ENCODE measurements at places on chromosomes 4 and X. TPM values are rescaled to one million over a fixed set of nuclear protein-coding genes. Genes with fewer than 3 reads are reported as not detected.

Gene MAGEC3
- 2.5 TPM for polyA plus RNA-seq

Gene CPXCR1
- polyA plus RNA-seq: not detected

Gene SAGE1
- polyA plus RNA-seq: not detected

Gene CC2D2A
- polyA plus RNA-seq: 38.2 TPM

Gene MAPK10
- polyA plus RNA-seq: 113 TPM

Gene PAGE1
- not detected for polyA plus RNA-seq

Gene GUCY1A1
- 23.3 TPM for polyA plus RNA-seq

Gene RBMXL3
- not detected for polyA plus RNA-seq

Gene SPANXA1
- not detected for polyA plus RNA-seq

Gene SOD3
- polyA plus RNA-seq: 2.6 TPM

Gene S100P
- 1.3 TPM for polyA plus RNA-seq

DNA sequence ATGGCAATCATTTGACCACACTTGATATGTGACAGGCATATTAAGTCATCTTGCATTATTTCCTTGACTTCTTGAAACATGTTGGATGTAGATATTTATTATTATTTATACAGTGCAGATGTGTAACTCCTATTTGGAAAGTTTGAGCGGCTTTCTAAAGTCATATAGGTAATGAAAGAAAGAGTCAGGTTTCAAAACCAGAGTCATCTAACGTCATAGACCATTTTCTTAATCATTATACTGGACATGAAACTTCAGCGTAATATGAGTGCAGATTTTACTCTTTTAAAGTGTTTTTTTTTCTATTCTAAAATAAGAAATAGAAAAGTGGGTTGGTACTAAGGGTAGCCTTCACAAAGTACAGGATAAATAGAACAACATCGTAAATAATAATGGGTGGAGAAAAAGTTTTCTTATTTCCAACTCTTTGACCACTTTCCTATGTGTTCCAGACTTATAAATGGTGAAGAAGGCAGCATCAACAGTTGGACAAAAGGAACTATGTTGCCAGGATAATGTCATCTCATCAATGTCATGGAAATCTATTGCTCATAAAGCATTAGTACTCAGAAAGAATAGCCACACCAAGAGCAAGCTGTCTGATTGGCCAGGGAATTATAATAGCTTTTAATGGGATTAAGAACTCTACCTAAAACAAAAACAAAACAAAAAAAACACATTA lies 108.0 kb upstream of the PCDH18 start:
- no peaks in the 10 kb centered on the region for H3K27me3 ChIP-seq
- no peak overlapping the region for H3K27ac ChIP-seq
- H3K4me3 ChIP-seq: no peak overlapping the region
- no peaks in the 10 kb centered on the region for H3K4me1 ChIP-seq

- H3K27ac ChIP-seq: no peak overlapping the region
- H3K27me3 ChIP-seq: no peaks in the 10 kb centered on the region
- DNase-seq: no peak
- no peaks in the 10 kb centered on the region for H3K4me1 ChIP-seq
Observed at GRCh38 chr4:127463883-127464282, 168.9 kb upstream of the INTU start.

GRCh38 chr4:159175989-159176375 lies 73.1 kb downstream of the RAPGEF2 start:
- DNase-seq: no peak
- no peaks in the 10 kb centered on the region for H3K27me3 ChIP-seq
- H3K36me3 ChIP-seq: no peaks in the 10 kb centered on the region
- H3K27ac ChIP-seq: no peak overlapping the region
- no peak overlapping the region for H3K4me3 ChIP-seq

- no peaks in the 10 kb centered on the region for H3K27me3 ChIP-seq
- H3K4me3 ChIP-seq: no peak overlapping the region
- no peaks in the 10 kb centered on the region for H3K36me3 ChIP-seq
- H3K27ac ChIP-seq: no peak overlapping the region
- DNase-seq: no peak
Observed at GRCh38 chr4:37393889-37394288, 149.3 kb downstream of the NWD2 start.

GRCh38 chr4:66376396-66376795 lies 706.1 kb upstream of the EPHA5 start:
- DNase-seq: no peak
- no peak overlapping the region for H3K27ac ChIP-seq
- H3K4me3 ChIP-seq: no peak overlapping the region
- H3K36me3 ChIP-seq: no peaks in the 10 kb centered on the region

GRCh38 chr4:76931087-76931486 lies 18.5 kb upstream of the SEPTIN11 start:
- H3K36me3 ChIP-seq: no peaks in the 10 kb centered on the region
- no peaks in the 10 kb centered on the region for H3K4me1 ChIP-seq
- no peaks in the 10 kb centered on the region for H3K27me3 ChIP-seq
- no peak overlapping the region for H3K4me3 ChIP-seq
- DNase-seq: no peak

GRCh38 chr4:186151499-186151898 lies 39.9 kb upstream of the CYP4V2 start:
- H3K27me3 ChIP-seq: no peaks in the 10 kb centered on the region
- H3K4me3 ChIP-seq: no peak overlapping the region
- no peak overlapping the region for H3K27ac ChIP-seq
- peaks cover 22% of the 10 kb centered on the region for H3K36me3 ChIP-seq

- no peaks in the 10 kb centered on the region for H3K36me3 ChIP-seq
- H3K4me3 ChIP-seq: no peak overlapping the region
- H3K27ac ChIP-seq: no peak overlapping the region
- no peaks in the 10 kb centered on the region for H3K27me3 ChIP-seq
Observed at GRCh38 chr4:62627141-62627540, 1427.0 kb downstream of the ADGRL3 start.

DNA sequence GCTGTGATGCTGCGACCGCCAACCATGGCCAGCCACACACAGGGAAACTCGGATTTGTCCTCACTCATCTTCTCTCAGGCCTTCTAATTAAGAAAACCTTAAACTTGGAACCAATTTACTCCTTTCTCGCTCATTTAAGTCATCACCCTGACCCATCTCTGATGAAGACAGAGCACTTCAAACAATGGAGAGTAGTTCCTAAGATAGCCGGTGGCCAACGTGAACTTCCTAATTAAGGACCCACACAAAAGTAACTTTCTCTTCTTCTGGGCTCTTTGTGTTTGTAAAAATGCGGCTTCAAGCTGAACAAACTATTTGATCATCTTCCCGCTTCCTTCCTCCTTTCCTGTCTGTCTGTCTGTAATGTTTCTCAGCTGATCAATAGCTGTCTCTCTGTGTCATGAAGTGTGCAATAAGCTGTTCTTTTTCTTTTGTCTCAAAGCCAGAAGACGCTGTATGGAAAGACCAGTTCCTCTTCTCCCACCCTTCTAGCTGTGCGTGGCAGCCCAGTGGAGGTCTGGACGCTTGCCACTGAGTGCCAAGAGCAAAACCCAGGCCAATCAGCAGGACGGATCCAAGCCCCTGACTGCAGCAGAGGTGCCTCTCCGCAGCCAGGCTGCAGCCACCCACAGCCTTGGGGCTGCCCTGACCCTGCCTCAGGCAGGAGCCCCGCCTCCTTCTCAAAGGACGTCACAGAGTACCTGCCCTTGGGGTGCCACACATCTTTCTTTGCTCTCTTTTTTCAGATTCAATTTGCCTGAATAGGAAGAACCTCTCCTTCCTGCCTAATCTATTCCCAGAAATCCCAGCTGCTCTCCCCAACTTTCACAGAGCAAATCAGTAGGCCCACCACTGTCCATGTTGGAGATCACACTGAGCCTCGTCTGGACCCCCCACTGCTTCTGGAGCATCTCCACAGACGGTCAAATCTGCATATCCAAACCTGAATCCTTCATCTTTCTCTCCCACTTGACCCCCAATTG lies 59.3 kb downstream of the MAML3 start:
- no peaks in the 10 kb centered on the region for H3K36me3 ChIP-seq
- H3K27me3 ChIP-seq: no peaks in the 10 kb centered on the region
- peaks cover 31% of the 10 kb centered on the region for H3K4me1 ChIP-seq
- peak overlapping the region; percentile 60 for H3K27ac ChIP-seq
- H3K4me3 ChIP-seq: no peak overlapping the region

DNA sequence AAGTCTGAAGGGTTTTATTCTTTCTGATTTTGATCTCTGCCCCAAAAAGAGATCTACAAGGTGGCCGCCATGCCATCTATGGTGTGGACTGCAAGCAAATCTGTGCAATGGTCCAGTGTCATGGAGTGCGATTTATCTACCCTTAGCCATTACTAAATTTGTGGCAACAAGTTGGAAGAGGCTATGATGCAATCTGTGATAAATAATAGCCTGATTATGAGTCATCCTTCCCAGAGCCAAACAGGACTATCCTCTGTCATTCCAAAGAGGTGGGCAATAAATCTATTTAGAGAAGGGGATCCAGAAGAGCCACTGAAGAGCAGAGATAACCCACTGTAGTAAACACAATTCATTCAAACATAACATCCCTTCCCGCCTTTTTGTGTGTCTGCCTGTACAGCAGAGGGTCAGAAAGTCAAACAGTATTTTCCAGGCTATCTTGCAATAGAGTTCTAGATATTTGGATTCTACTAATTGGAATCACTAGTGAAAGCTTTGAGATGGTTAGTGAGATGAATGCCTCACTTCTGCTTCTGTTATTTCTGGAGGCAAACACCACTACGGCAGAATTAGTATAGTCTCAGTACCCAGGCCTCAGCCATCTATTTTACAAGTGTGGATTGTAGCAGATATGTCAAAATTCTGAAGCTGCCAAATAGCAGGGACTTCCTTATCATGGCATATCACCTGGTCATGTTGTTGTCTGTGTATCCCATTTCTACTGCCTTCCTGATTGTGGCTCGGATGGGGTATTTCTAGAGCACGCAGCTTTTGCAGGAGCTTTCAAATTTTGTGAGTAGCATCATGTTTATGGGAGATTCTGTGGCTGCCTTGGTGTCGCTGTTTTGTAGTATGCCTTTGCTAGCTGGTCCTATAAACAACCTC lies 192.0 kb downstream of the SMIM20 start:
- no peaks in the 10 kb centered on the region for H3K4me1 ChIP-seq
- H3K4me3 ChIP-seq: no peak overlapping the region
- H3K36me3 ChIP-seq: no peaks in the 10 kb centered on the region
- no peaks in the 10 kb centered on the region for H3K27me3 ChIP-seq
- no peak overlapping the region for H3K27ac ChIP-seq
- no peak for DNase-seq

DNA sequence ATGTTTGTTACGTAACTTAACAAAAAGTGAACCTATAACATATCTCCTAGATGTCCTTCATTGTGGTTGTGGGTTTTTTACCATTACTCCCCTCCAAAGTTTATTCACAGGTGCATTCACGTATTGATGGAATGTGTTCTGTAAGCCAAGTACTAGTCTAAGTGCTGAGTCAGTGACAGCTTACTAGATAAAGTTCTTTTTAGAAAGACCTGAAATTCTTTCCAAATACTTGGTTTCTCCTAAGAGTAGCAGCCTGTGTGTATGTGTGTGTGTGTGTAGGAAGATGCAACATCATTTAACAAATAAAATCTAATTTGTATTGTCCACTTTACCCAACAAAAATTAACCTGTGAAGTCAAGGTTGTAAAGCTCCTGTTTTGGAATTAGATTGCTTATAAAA lies 22.1 kb downstream of the NAP1L5 start:
- no peaks in the 10 kb centered on the region for H3K4me1 ChIP-seq
- H3K27ac ChIP-seq: no peak overlapping the region
- H3K4me3 ChIP-seq: no peak overlapping the region
- H3K27me3 ChIP-seq: no peaks in the 10 kb centered on the region

GRCh38 chr4:80078346-80079092 lies 5.5 kb upstream of the ANTXR2 start:
- DNase-seq: no peak
- no peaks in the 10 kb centered on the region for H3K27me3 ChIP-seq
- peaks cover 3% of the 10 kb centered on the region for H3K4me1 ChIP-seq
- no peak overlapping the region for H3K27ac ChIP-seq

- no peak overlapping the region for H3K27ac ChIP-seq
- no peaks in the 10 kb centered on the region for H3K36me3 ChIP-seq
- H3K4me3 ChIP-seq: no peak overlapping the region
- peaks cover 67% of the 10 kb centered on the region for H3K4me1 ChIP-seq
Observed at GRCh38 chrX:40080894-40081678, 16.7 kb downstream of the BCOR start.

- H3K4me1 ChIP-seq: no peaks in the 10 kb centered on the region
- H3K36me3 ChIP-seq: peaks cover 5% of the 10 kb centered on the region
- DNase-seq: peak; percentile 65
- H3K27me3 ChIP-seq: no peaks in the 10 kb centered on the region
Observed at GRCh38 chr4:123102897-123103471, 180.6 kb upstream of the NUDT6 start.

GRCh38 chr4:73800206-73800605 lies 36.3 kb upstream of the CXCL6 start:
- no peaks in the 10 kb centered on the region for H3K36me3 ChIP-seq
- no peak overlapping the region for H3K4me3 ChIP-seq
- no peaks in the 10 kb centered on the region for H3K27me3 ChIP-seq

DNA sequence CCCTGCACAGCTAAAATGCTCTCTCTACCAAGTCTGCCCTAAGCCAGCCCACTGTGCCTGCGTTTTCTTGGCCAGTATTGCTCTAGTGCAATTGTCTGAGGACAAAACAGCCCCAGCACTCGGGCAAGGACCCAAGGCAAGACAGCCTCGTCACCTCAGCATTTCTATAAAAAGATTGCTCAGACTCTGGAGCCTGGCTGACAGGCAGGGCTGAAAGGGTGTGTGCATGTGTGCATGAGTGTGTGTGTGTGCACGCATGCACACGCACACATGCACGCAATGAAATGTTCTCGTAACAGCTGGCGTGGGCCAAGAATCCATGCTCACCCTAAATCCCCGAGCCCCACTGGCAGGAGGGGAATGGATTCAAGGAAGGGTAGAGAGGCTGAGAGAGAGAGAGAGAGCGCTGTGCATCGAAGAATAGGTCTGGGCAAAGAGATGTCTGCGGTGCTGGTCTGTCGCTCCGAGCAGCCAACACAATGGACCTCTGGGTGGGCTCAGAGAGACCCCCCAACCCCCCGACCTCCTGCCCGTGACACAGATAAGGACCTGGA lies 579.2 kb downstream of the BCOR start:
- peaks cover 38% of the 10 kb centered on the region for H3K4me1 ChIP-seq
- no peaks in the 10 kb centered on the region for H3K36me3 ChIP-seq
- H3K4me3 ChIP-seq: no peak overlapping the region
- H3K27me3 ChIP-seq: peaks cover 2% of the 10 kb centered on the region
- H3K27ac ChIP-seq: peak overlapping the region; percentile 48

DNA sequence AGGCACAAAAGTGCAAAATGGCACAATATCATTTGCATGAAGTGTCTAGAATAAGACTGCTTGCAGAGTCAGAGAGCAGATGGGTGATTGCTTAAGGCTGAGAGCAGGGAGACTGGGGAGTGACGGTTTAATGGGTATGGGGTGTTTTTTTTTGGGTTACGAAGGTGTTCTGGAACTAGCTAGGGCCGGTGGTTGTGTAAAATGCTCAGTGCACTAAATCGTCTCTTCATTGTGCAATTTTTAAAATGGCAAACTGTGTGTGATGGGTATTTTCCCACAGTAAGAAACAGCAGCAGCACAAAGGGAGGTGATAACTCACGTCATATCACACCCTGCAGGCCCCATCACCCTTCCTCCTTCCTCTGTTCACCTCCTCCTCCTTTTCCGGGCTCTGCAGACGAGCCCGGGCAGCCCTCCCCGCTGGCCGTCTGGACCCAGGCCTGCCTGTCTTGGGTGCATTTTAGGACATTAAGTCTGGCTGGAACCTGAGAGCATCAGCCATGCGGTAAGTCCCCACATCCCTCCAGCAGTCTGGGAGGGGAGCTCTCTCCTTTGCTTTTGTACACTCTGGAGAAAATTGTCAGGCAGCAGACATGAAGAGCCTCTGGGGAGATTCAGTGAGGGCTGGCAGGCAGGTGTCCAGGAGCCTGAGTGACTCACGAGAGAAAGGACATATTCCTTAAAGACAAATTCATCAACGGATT lies 42.7 kb downstream of the ASMT start:
- no peak overlapping the region for H3K4me3 ChIP-seq
- peaks cover 10% of the 10 kb centered on the region for H3K4me1 ChIP-seq
- no peaks in the 10 kb centered on the region for H3K36me3 ChIP-seq
- peak; percentile 91 for DNase-seq
